ENCODE measurements at places on chromosomes 1 and 21. TPM values are rescaled to one million over a fixed set of nuclear protein-coding genes. Genes with fewer than 3 reads are reported as not detected.

DCDC2B gene
- not detected for total RNA-seq

RPL22 gene
- 51.7 TPM for total RNA-seq

RHOU gene
- 1.3 TPM for total RNA-seq

PBX1 gene
- total RNA-seq: 36.5 TPM

PLA2G4A gene
- 39.7 TPM for total RNA-seq

HES3 gene
- total RNA-seq: not detected

INSRR gene
- total RNA-seq: not detected

OLIG2 gene
- not detected for total RNA-seq

SYTL1 gene
- total RNA-seq: not detected

PRAMEF14 gene
- total RNA-seq: not detected
